ENCODE measurements at places on chromosomes 3 and 15.

- DNase-seq, result no peak
These were observed 21.8 kb downstream of the MAP2K5 start for GRCh38 chr15:67564021-67564967.

DNA sequence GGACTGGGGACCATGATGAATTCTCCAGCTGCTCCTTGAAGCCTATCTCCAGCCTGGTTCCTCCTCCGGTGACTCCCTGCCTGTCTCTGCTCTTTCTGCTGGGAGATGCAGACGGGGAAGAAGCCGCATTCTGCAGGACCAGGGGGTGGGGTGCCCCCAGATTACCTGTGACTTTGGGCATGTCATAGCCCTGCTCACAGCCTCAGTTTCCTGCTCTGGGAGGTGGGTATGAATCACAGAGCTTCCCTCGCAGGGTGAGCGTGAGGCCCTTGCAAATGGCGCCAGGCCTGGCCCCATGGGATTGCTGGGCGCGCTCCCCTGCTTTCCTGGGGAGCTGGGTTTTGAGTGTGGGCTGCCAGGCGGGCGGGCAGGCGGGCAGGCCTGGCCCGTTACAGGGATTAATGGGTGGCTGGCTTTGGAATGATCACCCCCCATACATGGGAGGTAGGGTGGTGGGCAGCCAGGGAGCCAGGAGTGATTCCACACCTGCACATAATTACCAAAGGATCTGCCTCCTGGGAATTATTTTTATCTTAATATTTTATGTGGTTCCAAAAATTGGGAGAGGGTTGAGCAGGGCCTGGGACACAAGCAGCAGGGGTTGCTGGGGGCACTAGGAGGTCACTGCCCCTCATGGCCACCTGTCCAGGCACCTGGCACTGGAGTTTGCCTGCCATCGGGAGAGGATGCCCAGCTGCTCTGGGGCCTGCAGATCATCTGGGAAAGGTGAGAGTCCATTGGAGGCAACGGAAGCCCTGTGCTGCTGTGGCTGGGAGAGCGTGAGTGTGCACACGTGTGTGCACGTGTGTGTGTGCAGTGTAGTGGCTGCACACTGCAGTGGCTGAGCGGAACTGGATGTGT is 106.8 kb downstream of the WNT7A start:
- DNase-seq, result no peak

GRCh38 chr3:69697381-69697780 is 41.9 kb upstream of the MITF start:
- DNase-seq, result no peak

DNA sequence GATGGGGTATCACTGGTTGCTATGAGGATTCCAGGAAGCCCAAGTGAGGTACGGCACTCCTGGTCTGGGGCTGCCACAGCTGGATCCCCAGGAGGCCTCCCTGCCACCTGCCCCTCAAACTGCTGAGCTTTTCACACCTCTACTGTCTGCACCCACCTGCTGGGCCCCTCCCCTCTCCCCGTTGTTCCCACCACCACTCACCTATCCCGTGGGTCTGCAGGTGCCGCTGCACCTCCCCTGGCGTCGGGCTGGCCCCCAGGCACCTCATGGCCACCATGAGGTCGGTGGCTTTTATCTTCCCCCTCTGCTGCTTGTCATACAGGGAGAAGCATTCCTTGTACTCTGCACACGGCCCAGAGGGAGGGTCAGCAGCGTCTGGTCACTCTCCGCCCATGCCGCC is 5.8 kb downstream of the CALML4 start:
- no peak for DNase-seq

DNA sequence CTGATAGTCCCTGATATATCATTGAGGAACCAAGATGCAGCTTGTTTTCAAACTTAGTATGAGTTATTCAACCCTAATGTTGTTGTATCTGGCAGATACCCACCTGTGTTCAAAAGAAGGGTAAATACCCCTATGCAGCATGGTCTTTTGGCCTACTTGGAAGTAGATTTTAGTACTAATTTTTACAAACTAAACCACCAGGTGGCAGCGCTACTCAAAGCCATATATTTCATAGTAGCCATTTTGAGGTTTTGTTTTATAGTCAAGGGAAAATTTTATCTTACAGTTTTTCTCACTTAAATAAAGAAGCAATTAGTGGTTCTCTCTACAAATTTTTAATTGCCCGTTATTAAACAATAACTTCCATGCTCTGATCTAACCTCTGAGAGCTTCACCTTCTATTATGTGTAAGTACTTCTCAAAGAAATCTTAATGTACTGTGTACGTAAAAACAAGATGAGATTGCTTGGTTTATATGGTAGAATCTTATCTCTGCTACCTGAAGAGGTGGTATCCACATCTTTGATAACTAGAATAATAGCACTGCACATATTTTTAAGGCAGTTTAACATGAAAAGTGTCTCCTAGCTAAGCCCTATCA is 31.5 kb upstream of the MLF1 start:
- no peak for DNase-seq

DNA sequence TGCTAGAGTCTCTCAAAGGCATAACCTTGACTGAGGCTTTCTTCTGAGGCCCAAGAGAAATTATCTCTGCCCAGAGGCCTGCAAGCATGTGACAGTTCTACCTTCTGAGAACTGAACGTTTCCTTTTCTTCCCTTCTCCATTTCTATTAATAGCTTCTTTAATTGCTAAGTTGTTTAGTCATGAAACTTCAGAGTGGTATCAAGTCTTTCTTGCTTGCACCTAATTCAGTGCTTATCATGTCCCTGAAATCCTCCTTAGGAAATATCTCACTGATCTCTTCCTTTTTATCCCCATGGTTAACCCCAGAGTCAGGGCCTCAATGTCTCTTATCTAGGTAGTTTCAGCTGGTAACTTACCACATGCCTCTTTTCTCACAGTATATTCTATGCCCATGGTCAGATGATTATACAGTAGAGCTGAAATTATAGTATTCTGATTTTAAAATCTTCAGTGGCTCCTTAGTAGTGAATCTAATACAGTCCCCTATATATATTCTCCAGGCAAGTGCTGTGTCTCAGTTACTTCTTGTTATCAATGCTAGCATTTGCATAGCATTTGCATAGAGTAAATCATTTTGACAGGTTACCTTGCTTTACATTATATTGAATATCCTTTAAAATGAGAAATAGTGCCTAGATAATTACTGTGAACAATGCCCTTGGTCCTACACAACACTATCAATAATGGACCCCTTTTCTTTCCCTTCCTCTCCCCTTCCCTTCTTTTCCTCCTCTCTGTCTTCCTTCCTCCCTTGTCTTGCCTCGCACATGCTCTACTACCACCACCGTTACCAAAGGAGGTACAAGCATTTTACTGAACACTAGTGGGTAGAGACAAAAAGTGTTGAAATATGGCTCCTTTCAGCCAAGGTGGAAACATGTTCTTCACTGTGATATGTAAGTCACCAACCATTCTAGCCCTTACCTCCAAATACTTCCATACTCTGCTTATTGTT is 33.0 kb downstream of the KBTBD8 start:
- DNase-seq, result no peak

DNA sequence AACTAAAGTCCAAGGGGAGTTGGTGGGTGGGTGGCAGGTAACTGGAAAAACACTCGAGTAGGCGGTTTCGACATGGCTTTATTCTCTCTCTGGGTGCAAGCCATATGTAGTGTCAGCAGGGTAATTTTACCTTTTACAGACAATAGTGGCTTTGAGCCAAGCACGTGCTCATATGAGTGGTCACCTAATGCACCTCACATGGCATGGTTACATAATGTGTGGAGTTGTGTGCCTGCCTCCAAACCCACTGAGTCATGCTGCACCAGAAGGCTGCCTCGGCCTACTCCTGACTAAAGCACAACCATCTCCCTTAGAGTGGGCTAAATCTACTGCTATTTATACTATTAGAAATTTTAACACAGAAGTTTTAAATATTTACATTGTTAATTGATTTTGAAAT is 16.5 kb downstream of the CCRL2 start:
- no peak for DNase-seq

GRCh38 chr3:161409069-161409468 is 37.8 kb upstream of the SPTSSB start:
- no peak for DNase-seq

DNA sequence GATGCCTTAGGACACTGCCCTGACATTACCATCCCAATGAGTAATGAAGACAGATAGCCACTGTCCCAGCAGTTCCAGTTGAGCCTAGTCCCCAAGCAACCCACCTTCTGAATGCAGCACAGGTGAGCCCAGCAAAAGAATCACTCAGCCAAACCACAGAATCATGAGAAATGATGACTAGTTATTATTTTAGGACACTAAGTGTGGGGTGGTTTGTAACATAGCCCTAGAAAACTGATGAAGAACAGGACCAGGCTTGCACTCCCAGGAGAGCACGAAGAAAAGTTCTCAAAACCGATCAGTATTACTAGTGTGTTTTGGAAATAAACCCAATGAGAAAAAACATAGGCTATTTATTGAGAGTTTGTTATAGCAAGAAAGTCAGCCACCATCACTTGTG is 129.6 kb upstream of the CNTN6 start:
- DNase-seq, result no peak

GRCh38 chr3:1943395-1944118 is 155.1 kb upstream of the CNTN4 start:
- DNase-seq, result no peak

DNA sequence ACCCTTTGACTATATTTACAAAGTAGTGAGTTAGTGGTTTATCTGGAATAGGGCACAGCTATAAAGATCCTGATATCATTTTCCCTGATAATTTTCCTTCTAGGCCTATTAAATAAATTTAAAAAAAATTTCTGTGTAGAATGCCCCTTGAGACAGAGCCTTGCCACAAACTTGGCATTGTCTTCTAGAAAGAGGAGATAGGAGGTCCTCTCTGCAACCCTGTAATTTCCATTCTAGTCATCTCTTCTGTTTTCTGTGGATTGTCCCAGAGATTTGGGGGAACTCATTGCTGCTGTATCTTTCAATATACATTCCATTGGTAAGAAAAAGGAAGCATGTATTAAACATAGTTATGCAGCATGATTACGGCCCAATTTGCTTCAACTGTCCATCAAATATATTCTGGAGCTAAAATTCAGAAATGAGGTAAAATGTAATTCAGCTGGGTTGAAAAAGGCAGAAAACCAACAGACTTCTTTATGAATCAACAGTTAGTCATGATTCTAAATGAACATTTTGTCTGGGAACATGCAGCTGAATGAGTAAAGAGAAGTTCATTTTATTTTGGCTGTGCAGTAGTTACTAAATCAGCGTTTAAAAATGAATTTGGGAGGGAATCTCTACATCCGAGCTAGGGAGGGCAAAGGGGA is 401.1 kb downstream of the NAALADL2 start:
- no peak for DNase-seq

- no peak for DNase-seq
These were observed 103.4 kb upstream of the FHIT start for GRCh38 chr3:61354604-61355003.

- DNase-seq, result no peak
These were observed 57.0 kb upstream of the NR2F2 start for GRCh38 chr15:96273317-96274086.

Data from CD4-positive, alpha-beta T cell (primary cell).